ENCODE measurements at places on chromosomes 12 and 14.

GRCh38 chr12:116361414-116362223, 84.1 kb upstream of the MED13L start:
- no peak for DNase-seq

GRCh38 chr12:13229504-13229903, 33.0 kb downstream of the EMP1 start:
- no peak for DNase-seq

- DNase-seq: no peak
Measured at GRCh38 chr12:110198386-110198785, 74.2 kb downstream of the IFT81 start.

GRCh38 chr14:102957222-102957621, 34.8 kb downstream of the AMN start:
- DNase-seq: no peak

DNA sequence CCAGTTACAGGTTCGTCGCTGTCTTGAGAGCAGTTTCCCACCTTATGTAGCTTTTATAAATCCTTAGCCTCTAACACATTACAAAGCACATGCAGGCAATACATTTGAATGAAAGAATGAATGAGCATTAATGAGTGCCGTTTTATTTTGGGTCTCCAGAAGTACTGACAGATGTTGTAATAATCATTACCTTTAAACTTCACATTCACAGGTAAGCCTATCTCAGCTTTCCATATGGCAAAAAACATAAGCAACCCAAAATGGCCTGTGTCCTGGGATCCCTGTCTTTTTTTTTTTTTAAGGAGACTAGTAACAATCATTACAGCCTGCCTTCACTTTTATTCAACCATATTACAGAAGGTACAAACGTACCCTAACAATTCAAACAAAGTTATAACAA, 52.9 kb upstream of the FERMT2 start:
- no peak for DNase-seq

GRCh38 chr12:12807970-12808702, 5.0 kb upstream of the DDX47 start:
- peak; percentile 78 for DNase-seq

- DNase-seq: peak; percentile 39
Measured at GRCh38 chr12:123278101-123278627, 6.5 kb upstream of the CDK2AP1 start.

DNA sequence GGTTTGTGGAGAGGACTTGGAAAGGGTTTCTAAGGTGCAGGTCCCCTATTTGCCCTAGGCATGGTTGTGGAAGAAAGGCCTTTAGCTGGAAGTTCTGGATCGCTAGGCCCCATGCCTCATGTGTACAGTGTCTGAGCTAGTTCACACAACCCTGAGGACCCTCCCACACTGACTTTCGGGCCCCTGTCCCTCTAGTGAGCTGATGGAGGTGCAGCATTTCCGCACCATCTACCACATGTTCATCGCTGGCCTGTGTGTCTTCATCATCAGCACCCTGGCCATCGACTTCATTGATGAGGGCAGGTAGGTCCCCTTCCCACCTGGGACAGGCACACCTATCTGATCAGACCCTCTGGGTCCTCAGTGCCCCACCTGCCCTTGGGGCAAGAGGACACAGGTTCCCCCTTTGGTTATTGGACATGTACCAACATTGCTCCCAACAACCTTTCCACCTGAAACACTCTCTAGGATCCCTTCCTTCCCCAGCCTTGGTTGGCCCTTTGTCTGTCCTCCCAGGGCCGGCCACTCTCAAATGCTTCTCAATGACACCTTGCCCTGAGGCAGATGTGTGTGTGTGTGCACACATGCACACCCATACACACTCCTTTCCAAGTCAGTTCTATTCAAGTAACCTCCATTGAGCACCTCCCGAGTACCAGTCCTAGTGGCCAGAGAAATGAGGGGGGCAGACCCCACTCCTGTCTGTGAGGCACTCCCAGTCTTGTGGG, 2.6 kb downstream of the SOAT2 start:
- no peak for DNase-seq

DNA sequence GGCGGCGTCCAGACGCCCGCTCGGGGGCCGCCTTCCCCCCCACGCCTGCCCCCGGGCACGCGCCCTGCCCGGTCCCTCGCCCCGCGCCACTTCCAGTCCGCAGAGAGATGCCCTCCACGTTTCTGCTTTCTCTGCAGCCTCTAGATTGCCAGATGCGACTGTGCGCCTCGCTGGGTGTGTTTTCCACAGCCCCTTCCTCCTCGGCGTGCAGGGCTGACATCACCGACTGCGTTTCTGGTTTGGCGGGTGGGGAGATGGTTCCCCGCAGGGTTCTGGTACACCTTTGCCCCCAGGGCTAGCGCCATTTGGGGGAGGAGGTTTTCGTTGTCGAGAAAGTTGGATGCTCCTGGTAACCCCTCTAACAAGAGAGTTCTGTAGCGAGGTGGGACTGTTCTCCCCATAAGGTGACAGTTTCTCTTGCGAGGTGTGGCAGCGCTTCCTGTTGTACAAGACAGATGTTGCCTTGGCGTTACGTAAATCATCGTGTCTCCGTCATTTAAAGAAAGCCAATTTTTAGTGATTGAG, 1.5 kb downstream of the CALM1 start:
- DNase-seq: no peak

Measured in pulmonary artery endothelial cell (primary cell).